Pancreas (tissue), 10 donors: ENCODE measurements at places on chromosomes 12 and 14.
A peak's percentile ranks its signal among the peaks of the same experiment; 100 is the strongest.

DNA sequence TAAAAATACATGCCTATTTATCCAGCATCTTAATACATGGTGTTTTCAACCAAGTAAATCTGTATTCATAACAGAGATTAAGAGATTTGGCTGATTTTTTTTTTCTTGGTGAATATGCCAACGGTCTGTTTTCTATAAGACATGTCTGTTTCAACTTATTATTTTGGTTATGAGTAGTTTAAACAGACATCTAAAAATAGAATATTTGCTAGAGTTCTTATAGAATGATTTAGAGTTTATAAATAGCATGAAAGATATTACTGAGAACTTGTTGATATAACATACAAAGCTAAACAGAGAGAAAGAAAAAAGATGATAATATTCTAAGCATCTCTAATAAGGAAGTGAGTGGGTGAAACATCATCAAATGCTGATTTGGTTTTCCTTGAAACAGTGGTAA is 199.9 kb downstream of the CCDC91 start:
- DNase-seq = no peak

- no peak for DNase-seq
These were observed 21.3 kb downstream of the ANO2 start for GRCh38 chr12:5923751-5924150.

GRCh38 chr12:27343255-27344000 is 10.8 kb downstream of the BMAL2 start:
- DNase-seq = no peak

DNA sequence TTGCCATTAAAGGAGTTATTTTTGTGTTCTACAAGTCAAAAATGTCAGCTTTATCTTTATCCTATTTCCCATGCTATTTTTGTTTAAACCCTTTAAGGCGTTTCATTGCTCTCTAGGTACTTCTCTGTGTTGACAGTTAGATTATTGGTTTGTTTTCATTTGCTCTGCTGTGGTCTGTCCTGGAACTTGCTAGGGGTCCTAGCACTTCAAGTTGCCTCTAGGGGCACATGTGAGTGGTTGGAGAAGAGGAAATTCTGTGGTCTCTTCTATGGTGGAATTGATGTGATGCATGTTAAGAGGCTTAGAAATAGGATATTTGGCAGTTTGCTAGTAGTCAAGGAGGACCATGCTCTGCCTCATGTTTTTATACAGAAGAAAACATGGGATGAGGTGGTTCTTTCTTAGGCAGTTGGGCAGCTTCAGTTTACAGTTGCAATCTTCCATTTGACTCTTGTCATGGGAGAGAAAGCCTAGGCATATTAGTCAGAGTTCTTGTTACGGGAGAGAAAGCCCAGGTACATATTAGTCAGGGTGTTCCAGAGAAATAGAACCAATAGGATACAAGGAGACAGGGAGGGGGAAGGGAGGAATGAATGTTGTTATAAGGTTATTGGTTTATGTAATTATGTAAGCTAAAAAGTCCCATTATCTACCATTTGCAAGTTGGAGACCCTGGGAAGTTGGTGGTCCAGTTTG is 14.4 kb downstream of the TTLL5 start:
- DNase-seq = no peak

DNA sequence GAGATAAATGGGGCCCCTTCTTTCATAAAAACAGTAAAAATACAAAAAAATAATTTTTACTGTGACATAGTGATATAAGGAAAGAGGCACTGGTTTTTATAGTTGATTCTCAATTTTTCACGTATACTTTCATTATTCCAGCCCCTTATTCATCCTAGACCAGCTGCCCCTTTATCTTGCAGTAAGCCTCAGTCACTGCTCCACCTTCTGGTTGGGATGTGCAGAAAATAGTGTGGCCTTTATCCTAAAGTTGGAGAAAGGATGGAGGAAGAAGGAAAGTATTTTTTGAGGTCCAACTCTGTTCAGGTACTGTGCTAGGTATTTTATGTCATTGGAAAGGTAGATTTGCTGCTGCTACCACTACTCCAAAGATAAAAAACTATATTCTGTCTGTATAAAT is 172.7 kb downstream of the ANO6 start:
- no peak for DNase-seq

GRCh38 chr14:56666294-56666693 is 86.7 kb downstream of the TMEM260 start:
- no peak for DNase-seq

DNA sequence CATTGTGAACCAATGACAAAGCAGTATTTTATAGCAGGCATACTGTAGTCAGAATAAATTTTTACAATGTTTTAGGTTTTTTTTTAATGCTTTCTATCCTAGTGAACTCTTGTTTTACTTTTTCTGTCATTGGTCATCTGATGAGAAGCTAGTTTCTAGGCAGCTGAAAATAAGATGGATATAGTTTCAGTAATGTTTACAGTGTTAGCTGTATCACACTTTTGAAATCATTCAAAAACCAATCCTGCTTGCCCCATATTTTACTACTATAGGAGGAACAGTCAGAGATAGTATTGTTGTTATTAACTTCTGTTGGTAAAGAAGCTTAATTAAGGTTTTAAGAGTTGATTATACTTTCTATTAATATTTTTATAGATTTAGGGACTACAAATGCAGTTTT is 24.5 kb downstream of the USP15 start:
- no peak for DNase-seq

GRCh38 chr12:114163771-114164170 is 197.6 kb upstream of the RBM19 start:
- DNase-seq = no peak

DNA sequence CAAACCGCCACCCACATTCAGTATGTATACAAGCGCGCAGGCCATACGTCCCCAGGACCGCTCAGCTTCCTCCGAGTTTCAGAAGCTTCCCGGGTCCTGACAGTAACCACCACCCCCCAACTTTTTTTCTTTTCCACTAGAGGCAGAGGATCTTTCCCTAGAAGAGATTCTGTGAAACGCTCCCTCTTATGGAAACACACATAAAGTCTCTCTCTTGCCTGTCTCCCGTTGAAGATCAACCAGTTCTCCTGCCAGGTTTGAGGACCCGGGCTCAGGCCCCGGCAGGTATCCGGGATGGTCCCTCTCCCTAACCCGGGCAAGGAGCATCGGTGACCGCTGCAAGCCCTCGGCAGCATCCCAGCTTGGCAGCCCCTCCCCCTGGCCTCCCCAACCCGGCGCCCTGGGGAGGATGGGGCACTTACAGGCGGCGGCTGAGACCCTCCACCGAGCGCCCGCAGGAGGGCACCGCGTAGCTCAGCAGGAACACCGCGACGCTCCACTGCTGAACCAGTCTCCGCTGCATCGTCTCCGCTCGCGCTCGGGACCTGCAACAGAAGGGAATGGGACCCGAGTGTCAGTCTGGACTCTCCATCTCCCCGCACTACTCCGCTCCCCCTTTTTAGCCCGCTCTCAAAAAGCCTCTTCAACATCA is 3.4 kb downstream of the PTHLH start:
- DNase-seq = peak; percentile 26
